ENCODE measurements at places on chromosomes 16 and 17.

DNA sequence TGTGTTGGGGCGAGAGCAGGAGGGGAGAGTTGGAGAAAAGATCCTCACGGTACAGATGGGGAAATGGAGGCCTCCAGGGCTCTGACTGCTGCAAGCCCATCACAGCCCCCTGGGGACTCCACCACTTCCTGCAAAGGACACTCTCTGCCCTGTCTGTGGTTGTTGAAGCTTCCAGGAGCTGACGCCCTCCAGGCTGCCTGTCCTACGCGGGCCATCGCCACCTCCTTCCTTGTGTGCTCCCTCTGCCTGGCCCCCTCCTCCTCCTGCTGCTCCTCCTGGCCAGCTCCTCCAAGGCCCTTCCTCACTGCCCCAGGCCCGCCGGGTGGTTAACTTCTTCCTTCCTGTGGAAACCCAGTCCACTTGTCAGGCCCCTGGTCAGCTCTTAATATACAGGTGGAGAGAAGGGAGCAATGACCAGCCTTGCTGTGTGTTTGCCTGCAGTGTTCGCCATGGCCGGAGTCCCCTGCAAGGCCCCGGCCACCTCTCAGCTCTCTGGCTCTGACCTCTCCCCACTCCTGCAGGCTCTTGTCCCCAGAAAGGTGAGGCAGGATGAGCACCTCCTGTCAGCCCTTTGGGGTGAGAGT is 18.4 kb upstream of the STAC2 start:
- no peak for DNase-seq

- DNase-seq, result no peak
Measured at GRCh38 chr17:70520956-70521355, 351.6 kb downstream of the KCNJ2 start.

DNA sequence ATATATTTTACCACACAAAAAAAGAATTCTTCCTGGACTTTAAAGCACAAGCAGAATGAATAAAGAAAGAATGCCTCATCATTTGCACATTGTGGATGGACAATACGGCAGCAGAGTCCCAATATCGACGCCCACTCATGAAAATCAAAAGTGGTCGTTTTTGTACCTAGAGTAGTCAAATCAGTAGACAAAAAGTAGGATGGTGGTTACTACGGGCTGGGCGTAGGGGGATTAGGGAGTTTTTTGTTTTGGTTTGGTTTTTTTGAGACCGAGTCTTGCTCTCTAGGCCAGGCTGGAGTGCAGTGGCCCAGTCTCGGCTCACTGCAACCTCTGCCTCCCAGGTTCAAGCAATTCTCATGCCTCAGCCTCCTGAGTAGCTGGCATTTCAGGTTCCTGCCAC is 8.6 kb upstream of the CENPV start:
- no peak for DNase-seq

DNA sequence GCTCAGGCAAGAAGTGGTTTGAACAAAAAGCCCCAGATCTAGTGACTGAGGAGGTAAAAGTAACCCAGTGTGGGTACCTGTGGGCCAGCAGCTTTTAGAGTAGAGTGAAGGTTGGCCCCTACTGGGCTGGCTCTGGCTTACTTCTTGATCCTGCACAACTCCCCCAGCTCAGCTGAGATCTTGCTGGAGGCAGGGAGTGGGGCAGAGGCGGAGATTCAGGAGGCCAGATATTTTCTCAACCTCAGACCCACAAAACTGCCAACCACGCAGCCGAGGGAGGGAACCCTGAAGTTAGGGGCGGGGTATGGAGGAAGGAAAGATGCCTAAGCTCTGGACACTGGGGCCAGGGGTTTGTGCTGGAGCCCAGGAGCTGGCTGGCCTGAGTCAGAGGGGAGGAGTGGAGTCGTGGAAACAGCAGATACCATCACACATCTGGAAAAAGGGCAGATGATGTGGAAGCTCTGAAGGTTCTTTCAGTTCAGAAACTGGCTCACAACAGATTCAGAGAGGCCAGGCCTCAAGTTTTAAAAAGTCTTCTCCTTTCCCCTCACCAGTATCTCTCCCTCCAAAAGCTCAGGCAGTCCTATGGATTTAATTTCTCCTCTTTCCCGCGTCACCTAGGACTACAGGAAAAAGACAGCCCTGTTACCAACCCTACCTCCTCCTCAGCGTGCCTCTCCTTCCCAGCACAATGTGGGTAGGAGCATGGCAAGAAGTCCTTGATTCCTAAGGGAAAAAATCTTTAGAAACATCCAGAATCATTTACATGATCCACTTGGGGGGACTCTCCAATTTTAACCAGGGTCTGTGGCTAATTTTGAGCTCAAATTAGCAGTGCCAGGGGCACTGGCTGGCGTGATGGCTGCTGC is 48.1 kb downstream of the MYO18A start:
- DNase-seq, result no peak

DNA sequence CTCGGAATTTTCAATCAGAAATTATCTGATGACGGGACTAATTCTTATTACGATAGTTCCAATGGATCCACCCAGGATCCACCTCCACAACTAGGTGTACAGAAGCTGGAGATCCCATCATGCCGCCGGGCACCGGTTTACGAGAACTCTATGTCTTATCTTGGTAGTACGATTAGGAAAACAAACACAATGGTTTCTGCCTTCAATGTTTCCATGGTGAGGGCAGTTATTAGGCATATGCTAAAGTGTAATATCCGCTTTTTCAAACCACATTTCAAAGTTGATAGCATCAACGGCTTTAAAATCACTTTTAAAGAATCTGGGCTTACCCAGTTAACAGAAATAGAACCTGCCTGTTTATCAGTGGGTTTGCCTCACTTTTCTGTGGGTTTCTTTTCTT is 705.7 kb downstream of the MAF start:
- DNase-seq, result no peak

DNA sequence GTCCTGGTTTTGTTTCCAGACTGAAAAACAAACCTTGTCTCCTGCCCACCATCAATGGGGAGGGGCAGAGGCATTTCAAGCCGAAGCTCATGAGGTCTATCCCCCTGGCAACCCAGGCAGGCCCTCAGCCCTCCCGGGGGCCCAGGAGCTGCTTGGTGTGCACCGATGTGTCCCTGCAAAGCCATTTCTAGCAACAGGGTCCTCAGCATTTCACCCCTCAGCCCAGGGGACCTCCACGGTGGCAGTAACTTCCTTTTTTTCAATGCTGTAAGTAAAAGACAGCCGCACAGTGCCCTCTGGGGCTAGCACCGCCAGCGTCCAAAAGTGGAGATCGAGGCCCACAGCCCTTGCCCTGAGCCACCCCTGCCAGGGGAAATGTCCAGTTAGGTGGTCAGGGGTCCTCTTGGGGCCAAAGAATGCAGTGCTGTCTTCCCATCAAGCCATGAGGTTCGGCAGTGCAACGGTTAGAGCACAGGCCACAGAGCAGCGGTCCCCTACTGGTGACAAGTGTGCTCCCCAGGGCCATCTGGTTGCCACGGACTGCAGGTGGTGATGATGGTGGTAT is 79.9 kb downstream of the LITAF start:
- DNase-seq, result no peak

DNA sequence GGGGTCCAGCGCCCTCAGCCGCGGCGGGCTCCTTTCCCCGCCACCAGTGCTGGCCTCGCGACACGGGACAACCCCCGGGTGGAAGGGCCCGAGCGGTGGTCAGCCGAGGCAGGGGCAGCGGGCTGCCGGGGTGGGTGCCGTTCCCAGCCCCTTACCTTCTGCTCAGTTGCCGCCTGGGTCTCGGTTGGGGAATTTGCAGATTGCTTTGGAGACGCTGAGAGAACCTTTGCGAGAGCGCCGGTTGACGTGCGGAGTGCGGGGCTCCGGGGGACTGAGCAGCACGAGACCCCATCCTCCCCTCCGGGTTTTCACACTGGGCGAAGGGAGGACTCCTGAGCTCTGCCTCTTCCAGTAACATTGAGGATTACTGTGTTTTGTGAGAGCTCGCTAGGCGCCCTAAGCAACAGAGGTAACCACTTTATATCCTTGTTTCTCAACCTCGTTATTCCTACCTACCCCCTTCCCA is 381 bp downstream of the CTNS start:
- DNase-seq, result no peak

DNA sequence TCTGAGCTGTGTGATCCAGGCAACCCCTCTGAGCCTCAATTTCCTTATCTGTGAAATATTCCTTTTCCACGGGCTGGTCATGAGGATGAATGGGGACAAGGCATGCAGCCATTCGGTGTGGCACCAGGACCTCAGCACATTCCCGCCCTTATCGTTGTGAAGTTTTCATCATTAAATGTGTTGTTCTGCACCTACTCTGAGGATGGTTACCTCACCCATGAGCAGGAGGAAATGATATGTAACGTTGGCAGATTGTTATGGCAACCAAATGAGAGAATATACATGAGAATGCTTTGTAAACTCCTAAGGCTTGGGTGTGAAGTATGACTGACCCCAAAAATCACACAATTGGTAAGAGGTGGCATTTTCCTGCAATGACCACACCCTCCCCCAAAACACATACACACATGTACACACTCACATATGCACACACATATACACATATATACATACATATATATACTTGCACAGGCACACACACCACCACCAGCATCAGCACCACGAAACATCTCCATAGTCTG is 39.5 kb downstream of the SMARCE1 start:
- DNase-seq, result no peak

GRCh38 chr16:58096249-58096648 is 32.9 kb downstream of the CFAP20 start:
- no peak for DNase-seq

- DNase-seq, result no peak
Measured at GRCh38 chr16:83198977-83199376, 572.2 kb downstream of the CDH13 start.

DNA sequence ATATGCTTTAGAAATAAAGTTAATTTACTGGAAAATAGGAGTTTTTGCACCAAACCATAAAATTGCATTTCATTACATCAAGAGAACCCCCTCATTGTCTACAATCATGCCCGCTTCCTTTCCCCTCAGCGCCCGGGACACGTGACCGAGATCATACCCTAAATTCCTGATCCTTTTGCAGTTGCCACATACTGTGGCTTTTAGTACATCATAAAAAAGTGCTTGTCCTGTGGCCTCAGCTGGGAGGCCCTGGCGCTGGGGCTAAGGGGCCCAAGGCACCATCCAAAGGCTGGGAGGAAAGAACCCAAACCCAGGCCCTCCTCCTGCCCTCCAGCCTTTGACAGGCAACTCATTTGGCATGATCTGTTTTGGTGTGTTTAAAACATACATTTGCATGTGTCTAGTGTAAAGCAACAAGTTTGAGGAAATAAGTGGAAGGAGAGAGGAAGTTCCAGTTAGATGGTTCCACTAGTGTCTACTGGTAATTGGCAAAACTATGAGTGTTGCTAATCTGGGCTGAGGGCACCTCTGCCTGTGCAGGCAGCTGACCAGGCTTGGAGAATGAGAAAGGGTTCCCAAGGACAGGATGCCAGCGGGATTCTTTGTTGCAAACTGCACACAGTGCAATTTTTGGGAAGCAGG is 6.0 kb downstream of the CDK5R1 start:
- DNase-seq, result no peak

DNA sequence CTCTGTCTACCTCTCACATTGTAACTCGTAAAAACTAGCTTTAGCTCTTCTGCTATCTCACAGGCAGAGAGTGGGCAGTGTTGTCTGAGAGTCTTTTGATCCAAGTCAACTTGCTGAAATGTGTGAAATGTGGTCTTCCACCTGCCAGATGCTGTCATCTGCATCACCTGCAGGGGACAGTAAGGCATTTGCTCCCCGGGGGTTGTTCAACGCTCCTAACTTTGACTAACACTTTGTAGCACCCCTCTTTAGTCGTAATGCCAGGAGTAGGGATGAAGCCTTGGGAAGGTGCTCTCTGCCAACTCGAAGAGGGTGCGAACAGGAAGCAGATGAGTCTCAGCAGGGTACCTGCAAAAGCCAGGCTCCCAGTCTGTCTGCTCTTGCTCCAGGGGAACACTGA is 36.1 kb downstream of the SNX11 start:
- DNase-seq, result no peak

- no peak for DNase-seq
Measured at GRCh38 chr16:80804056-80804525, 307 bp downstream of the CDYL2 start.

DNA sequence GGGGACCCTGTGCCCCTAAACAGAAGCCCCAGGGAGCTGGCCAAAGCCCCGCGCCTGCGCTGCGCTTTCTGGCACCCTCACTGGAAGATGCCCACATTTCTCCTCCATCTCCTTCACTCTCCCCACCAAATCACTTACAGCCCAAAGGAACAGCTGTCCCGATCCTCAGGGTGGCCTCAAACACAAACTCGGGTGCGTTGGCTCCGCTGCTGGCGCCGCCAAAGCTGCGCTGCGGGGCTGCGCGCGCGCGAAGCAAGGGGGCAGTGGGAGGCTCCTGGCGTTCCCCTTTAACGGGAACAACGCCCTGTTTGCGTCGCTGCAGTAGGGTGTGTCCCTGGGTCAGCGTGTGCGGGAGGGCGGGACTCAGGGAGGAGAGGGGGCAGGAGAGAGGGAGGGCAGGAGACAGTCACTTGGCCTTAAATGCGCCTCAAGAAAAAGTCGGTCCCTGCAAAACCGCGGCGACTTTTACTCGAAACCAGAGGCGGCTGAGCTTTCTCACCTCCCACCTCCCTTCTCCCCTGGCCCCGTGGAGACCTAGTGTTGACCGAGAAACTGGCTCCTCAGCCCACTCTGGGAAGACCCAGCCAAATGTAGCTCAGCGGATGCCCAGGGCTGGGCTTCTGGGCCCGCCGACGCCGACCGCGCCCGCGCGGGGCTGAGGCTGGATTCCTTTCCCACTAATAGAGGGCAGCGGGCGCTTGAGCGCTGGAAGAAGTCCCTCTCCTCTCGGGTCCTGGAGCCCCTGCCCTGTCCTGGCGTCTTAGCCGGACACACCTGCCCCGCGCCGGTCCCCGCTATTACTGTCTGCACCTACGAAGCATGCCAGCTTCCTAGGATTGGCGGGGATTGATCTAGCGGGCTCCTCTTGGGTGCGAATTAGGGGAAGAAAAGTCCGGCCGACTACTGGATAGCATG is 2.6 kb downstream of the PMP22 start:
- peak; percentile 93 for DNase-seq

- peak; percentile 29 for DNase-seq
Measured at GRCh38 chr17:59287452-59287851, 44.0 kb upstream of the YPEL2 start.

DNA sequence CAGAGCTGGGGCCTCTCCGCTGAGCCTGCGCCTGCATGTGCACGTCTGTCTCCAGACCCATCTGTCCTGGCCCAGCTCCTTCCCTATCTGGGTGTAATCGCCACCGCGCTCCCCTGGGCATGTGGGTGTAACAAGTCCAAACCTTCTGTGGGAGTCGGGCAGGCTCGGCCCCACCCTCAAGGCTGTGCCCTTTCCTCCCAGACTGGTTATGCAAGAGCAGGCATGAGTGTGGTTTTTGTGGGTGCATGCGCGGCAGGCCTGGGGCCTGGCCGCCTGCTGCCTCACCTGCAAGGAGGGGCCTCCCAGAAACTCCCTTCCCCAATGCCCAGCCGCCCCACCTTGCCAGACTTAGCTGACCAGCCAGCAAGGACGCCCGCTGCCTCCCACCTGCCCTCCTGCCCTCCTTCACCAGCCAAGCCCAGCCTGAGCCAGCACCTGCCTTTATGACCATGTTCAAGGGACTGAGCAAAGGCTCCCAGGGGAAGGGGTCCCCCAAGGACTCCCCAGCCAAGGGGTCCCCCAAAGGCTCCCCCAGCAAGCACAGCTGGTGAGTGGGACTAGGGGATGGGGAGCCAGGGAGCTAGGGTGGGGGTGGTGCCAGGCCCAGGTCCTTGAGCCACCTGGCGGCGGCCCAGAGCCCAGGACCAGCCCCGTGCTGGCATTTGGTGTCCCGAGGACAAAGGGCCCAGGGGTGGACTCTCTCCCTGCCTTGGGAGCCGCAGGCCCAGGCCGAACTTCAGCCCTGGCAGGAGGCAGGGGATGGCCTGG is at the start of gene EVPLL:
EVPLL (plus strand) TSS at position 342 of the 768 bp plus-strand sequence. CDS start 3,160 bp downstream, outside the sequence.
- no peak for DNase-seq

- no peak for DNase-seq
Measured at GRCh38 chr17:356671-357434, 4.2 kb upstream of the RPH3AL start.

All from COLO829 (cell line).